Central memory CD4-positive, alpha-beta T cell (primary cell): ENCODE measurements at places on chromosomes 7 and 10.
A peak's percentile ranks its signal among the peaks of the same experiment; 100 is the strongest.

GRCh38 chr7:120370954-120371353 is 98.0 kb downstream of the KCND2 start:
- DNase-seq = no peak

DNA sequence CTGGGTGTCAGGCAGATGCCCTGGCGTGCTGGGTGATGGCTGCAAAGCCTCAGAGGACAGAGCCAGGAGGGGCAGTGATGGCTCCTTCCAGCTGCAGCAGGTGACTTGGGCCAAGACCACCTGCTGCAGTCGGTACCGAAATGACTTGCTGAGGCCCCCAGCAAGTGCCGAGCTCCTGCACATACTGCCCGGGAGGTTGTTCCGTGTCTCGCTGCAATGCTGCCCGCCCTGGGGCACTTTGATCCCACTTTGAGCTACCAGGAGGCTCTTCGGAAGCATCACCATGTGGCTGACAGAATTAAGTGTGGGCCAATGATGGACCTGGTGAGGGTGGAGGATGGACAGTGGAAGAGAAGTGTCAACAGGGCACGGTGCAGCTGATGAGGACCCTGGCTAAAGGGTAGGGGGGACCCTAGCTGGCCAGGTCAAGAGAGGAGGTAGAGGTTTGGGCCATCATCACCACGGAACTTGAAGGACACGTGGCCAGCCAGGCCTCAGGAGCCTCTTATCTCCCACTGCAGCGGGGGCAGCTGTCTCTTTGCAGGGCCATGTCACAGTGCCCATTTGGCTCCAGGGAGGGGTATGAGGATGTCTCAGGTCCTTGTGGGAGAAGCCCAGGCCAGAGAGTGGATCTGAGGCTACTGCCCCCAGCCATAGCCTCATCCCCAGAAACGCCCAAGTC is 51.1 kb upstream of the NANOS1 start:
- DNase-seq = no peak

DNA sequence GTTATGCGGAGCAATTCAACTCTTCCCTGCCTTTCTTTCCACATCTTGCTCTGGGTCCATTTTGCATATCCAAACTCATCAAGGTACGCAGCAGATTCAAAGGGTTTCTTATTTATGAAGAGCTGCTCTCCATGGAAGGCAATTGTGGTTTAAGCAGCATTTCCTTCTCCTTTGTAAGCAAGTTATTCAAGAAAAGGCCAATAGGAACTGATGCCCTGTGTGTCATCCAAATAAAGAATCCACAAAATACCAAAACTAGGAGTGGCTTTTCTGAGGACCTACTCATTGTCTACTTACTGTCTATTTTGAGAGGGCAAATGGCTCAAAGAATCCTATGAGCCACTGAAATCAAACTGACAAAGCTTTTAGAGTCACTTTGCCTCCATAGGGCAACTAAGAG is 253.1 kb downstream of the PTEN start:
- no peak for DNase-seq

DNA sequence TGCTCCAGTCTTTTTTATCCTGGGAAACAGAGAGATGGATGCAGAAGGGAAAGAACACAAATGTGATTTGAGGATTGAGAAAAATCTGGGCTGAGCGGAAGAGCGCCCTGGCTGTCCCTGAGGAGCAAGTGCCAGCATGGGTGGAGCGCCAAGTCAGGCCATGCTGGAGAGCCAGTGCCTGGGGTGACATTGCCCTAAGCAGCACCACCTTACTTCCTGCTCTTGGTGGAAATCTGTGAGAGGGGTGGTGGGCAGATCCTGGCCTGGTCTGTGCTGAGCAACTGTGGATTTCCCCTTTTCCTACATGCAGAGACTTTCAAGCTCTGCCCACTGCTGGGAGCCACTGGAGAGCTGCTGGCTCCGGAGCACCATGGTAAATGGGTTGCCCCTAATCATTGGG is 36.9 kb downstream of the DDIT4 start:
- DNase-seq = no peak

GRCh38 chr7:101911800-101912715 is 94.6 kb downstream of the CUX1 start:
- no peak for DNase-seq

DNA sequence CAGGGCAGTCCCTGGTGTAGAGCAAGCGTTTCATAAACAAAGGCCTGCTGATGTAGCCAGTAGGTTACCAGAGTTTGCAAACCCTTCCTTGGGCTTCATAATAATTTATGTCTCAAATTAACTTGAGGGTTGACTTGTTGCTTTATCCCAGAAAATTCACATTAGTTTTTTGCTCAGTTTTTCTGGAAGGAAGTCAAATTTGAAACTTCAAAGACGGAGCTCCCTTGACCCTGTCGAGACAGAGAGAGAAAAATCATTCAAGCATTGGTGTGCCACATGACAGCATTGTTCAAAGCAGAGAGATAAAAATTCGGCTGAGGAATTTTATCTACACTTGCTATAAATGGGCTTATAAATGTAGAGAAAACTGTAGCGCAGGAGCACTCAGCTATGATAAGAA is 627.7 kb downstream of the TNS3 start:
- DNase-seq = no peak

DNA sequence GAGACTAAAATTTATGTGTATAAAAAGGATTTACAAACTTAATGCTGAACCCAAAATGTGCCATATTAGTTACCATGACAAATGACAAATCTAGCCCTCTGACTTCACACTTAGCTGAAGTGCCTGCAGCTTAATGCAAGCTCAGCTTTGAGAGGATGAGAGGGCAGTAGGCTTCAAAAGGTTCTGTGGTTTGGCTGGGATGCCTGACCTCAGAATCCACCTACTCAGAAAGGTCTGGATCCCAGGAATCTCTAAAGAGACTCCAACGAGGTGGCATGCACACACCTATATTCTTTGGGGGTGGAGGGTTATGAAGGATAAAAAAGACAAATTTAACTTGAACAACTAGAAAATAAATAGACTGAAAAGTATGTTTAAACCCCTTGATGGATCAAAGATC is 213.4 kb downstream of the TAX1BP1 start:
- DNase-seq = no peak

GRCh38 chr10:78915190-78915518 is 153.6 kb upstream of the ZMIZ1 start:
- DNase-seq = no peak

GRCh38 chr7:39622609-39623008 is 763 bp upstream of the RALA start:
- DNase-seq = no peak

- no peak for DNase-seq
Observed at GRCh38 chr10:11184093-11184492, 166.4 kb downstream of the CELF2 start.

GRCh38 chr7:128815289-128815942 is 14.8 kb upstream of the FLNC start:
- no peak for DNase-seq

DNA sequence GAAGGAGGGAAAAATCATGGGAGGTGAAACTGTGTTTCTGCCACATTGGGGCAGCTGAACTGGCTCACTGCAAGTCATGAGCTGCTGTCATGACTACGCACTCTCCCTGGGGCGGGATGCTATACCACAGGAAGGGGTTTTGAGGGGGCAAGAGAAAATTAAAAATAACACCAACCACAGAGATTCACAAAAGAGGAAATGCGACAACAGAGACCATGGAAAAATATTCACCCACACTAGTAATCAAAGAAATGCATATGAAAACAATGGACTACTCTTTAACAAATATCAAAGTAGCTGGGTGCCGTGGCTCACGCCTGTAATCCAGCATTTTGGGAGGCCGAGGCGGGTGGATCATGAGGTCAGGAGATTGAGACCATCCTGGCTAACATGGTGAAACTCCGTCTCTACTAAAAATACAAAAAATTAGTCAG is 65.2 kb upstream of the TM9SF3 start:
- peak; percentile 37 for DNase-seq

GRCh38 chr7:47581804-47582763 is at the start of gene TNS3:
TSS of gene TNS3 (minus strand) at chr7:47582111. CDS start at chr7:47439636, 142,475 bp downstream.
- DNase-seq = no peak

DNA sequence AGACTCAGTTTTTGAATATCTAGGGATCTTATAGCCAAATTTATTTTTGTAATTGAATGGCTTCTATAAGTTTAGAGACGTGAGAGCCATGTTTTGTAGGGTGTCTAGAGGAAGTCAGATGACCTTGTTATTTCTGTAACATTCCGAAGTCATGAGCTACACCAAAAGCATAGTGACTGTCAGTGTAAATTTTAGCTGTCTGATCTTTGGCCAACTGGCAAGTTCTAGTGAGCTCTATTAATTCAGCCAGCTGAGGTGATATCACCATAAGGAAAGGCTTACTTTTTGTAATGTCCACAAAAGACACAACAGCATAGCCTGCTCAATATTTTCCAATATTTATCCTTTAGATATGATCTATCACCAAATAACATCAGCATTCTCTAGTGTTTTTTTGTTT is 9.9 kb upstream of the NT5C3A start:
- DNase-seq = no peak

DNA sequence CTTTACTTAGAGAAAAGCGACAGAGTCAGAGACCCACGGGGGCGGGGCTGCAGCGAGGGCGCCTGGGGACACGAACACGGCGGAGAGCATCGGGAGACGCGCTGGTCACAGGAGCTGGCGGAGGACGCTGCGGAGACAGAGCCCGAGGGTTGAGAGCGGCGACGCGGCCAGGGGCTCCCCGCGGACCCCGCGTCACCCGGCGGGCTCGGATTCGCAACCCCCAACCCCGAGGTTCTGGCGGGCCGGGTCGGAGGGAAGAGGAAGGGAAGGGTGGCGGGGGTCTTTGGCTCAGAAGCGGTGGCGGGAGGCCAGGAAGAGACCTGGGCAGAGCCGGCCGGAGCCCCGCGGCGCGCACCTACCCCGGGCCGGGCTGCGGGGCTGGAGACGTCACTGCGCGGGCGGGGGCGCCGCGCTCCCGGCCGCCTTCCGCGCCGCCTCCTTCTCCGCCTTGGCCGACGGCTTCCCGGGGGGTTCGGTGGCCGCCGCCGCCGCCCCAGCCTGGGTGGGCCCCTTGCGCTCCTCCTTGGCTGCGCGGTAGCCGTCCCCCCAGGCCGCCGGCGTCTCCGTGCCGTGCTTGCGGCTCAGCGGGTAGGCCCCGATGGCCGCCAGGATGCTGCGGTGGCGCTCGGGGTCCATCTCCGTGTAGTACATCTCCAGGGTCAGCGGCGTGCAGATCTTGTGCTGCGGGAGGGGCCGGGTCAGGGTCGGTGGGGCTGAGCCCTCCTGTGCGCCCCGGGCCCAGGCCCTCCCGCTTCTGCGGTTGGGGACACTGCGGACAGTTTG is 11.1 kb downstream of the CALY start:
- DNase-seq = no peak

GRCh38 chr10:88765816-88766215 is 6.0 kb downstream of the LIPN start:
- no peak for DNase-seq

DNA sequence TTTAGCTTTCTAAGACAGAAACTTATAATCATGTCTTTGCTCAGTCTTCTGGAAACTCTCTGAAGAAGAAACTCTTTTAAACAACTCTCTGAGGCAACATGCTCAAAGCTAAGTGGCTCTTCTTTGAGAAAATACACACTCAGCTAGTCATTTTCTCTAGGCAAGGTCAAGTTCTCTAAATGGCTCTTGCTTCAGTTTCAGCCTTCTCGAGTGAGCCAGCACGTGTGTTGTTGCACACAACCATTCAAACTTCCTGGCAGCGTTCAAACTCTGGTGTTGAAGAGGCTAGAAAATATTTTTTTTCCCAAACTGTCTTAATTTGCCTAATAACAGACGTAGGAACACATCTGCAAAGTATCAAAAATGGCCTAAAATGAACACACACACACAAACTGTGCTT is 129.1 kb downstream of the THSD7A start:
- DNase-seq = no peak

DNA sequence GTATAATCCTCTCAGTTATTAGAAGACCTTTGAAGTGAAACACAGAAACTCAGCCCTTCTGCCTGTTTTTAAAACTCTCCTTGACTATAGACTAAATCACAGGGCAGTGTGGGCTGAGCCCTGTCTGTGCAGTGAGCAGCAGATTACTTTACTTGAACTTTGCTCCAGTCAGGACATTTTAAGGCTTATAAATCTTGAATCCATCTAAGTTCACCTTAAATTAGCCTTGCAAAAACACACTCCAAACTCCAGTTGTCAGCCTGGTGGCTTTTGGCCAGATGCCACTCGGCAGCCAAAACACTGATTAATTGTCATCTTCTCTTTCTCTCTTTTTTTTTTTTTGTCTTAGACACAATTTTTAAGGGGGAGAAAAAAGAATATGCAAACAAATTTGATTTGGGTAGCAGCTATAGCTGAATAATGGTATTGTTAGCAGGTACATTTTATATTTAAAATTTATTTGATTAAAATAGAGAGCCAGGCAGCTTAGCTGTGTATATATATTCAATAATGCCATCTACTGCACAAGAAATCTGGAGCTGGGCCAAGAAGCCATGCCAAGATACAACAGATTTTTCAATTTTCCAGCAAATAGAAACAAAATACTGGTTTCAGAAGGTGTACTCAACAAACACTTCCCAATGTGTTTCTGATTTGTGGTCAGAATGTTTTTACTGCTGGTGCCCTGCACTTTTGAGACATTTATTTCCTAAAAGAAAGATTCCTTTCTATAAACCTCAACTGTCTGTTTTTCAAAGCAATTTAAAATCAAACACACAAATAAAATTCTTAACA is 247.7 kb downstream of the TFEC start:
- no peak for DNase-seq

DNA sequence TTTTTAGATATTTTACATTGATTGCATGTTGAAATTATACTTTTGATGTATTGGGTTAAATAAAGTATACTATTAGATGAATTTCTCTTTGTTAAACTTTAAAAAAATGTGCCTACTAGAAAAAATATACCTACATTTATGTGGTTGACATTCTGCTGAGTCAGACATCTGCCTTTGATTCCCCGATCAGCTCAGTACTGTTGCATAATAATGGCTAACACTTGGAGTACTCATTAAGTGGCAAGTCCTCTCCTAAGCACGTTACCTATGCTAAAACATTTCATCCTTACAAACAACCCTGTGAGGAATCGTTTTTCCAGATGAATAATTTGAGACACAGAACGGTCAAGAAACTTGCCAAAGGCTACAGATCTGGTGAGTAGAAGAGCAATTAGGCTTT is 14.0 kb upstream of the SEM1 start:
- no peak for DNase-seq

GRCh38 chr10:15859509-15859905 is 800 bp downstream of the MINDY3 start:
- no peak for DNase-seq

GRCh38 chr10:114103284-114103683 is 59.6 kb downstream of the ADRB1 start:
- DNase-seq = peak; percentile 21

DNA sequence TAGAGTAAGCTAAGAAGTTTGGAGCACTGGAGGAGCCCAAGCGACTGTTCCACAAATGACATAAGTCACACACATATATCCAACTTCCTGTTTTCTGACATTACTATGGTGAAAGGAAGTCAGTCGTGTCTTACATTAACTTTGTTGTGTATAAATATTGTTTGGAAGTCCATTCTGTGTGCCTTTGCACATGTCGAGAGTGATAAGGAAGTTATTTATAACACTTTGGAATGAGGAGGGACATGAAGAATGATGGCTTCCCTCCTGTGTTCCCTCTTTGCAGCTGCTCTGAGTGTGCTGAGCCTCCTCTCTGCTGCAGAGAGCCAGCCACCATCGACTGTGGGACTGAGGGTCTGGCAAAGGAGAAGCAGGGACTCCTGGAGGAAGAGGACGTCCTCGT is 40.4 kb upstream of the MGMT start:
- DNase-seq = no peak
